ENCODE measurements at places on chromosomes 2 and 18.

GRCh38 chr2:90069290-90069894 lies 1377.9 kb downstream of the RPIA start:
- peak; percentile 65 for DNase-seq

- DNase-seq = no peak
Measured at GRCh38 chr2:15894481-15895144, 45.7 kb upstream of the MYCN start.

- peak; percentile 42 for DNase-seq
Measured at GRCh38 chr2:222941510-222942032, 80.7 kb downstream of the ACSL3 start.

GRCh38 chr2:213175673-213176247 lies 24.3 kb upstream of the IKZF2 start:
- peak; percentile 59 for DNase-seq

DNA sequence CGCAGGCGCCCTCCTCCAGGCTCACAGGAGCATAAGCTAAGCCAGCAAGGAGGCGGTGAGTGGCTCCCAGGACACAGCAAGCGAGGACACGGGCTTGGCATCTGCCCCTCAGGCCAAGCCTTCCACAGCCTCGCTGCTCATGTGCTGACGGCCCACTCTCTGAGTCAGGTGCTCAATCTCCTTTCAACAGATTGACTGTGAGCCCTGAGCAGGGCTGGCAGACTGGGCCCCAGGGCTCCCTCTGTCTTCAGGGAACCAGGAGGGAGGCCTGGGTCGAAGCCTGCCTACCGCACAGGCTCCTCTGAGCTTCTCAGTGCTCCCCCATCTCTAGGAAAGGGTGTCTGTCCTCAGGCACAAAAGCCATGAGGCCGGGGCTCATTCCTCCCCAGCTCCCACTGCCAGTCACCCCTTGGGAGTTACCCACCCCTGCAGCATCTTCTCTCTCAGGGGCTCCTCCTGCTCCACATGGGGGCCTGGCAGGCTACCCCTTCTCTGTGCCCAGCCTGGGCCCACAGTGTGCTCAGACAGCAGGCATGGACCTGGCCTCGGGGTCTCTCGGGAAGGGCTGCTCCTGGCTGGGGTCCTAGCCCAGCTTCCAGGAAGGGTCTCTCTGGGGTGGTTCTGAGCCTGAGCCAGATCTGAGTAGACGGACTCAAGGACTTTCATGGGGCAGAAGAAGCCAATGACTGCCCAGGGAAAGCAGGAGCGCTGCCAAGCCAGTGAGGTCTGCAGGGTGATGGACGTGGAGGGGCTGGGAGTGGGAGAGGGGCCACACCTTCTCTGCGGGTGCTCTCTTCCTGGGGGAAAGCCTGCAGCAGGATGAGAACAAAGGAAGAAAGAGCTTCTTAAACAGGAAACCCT lies 138.0 kb upstream of the GPC1 start:
- no peak for DNase-seq

GRCh38 chr2:121900391-121900790 lies 144.9 kb downstream of the TSN start:
- DNase-seq = no peak

DNA sequence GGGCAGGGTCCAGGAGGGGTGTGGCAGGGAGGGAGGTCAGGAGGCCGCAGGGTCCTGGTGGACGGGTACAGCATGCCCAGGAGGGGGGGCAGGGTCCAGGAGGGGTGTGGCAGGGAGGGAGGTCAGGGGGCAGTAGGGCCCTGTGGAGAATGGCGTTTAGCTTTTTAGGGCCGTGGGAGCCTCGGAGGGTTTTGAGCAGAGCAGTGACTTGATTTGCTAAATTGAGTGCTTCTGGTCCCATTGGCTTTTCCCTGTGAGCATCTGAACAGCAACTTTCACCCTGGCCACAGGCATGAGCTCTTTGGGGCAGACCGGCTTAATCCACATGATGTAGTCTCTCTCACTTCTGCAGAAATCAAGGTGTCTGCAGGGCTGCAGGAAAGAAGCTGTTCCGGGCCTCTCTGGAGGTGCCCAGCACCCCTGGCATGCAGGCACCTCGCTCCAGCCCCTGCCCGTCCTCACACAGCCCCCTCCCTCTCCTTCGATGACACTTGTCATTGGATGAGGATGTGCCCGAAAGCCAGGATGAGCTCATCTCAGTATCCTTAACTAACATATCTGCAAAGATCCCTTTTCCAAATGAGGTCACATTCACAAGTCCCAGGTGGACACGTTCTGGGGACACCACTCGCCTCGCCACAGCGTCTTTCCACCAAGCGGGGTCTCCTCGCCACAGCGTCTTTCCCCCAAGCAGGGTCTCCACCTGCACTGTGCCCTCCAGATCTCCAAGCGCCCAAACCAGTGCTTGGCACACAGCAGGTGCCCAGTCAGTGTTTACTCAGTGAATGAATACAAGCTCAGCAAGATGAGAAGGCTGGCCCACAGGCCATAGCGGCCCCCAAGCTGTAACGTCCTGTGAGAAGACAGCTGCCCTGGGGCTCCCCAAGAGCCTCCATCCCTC lies 94.0 kb downstream of the NDUFA10 start:
- no peak for DNase-seq

GRCh38 chr2:187310701-187311100 lies 137.4 kb downstream of the CALCRL start:
- no peak for DNase-seq

DNA sequence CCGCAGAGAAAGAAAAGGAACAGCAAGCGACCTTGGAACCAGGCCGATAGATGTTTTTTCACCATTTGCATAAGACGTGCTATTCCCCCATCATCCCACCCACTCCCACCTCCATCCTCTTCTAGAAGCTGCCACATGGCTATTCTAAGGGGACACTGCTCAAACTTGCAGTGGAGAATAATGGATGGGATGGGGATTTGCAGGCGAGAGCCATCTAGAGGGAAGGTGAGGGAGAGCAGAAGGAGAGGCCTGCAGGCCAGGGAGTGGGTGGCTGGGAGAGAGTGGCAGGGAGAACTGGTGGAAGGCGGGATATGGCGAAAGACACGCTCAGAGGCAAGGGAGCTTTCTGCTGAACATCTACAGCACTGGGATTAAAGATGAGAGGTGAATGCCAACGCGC lies 84.9 kb downstream of the MAPK4 start:
- peak; percentile 19 for DNase-seq

- no peak for DNase-seq
Measured at GRCh38 chr18:11511434-11512095, 97.8 kb upstream of the SLC35G4 start.

DNA sequence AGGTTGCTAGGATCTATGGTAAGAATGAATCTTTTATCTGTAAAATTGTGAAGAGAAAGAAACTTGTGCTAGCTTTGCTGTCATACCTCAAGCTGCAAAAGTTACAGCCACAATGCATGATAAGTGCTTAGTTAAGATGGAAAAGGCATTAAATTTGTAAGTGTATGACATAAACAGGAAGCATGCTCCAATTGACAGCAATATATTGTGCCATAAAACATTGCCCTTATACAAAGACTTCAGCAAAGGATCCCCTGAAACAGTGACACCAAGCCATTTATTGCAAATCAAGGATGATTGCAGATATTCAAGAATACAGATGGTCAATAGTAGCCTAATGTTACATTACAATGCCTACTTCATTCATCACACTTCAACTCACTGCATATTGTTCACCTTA lies 283.1 kb downstream of the CPS1 start:
- no peak for DNase-seq

GRCh38 chr2:84704505-84705244 lies 176.2 kb downstream of the TRABD2A start:
- no peak for DNase-seq

DNA sequence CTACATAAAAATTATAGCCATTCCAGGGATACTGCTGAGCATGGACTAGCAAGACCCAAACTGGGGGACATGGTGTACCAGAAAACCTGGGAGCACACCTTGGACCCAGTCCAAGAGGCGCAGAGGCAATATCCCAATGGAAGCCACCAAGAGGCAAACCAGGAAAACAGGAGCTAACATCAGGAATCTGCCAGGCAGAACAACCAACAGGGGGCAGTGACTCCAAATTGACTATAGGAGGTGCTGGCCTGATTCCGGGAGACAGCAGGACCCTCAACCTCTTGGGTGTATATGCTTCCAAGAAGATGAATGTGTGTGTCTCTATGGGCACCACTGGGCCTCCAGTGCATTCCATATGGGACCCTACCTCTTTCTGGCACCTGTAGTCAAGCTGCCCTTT lies 172.7 kb upstream of the ARL4C start:
- no peak for DNase-seq

- peak; percentile 86 for DNase-seq
Measured at GRCh38 chr2:85799215-85799956, 45.6 kb downstream of the ATOH8 start.

DNA sequence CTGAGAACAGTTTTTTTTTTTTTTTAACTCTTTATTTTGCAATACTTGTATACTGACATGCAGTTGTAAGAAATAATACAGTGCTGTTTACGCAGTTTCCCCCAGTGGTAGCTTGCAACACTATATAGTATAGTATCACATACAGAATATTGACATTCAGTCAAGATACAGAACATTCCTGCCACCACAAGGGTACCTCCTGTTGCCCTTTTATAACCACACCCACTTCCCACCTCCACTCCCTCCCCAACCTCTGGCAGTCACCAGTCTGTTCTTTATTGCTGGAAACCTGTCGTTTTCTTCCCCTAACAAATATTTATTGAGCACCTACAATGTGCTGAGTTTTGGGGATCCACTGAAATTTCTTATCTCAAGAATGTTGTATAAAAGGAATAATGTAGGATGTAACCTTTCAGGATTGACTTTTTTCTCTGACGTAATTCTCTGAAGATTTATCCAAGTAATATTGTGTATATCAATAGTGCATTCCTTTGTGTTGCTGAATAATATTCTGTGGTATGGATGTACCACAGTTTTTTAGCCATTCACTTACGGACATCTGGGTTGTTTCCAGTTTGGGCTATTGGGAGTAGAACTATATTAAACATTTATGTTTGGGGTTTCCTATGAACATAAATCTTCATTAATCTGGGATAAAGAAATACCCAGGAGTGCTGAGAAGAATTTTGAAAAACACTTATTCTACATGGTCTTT lies 51.4 kb upstream of the EML6 start:
- no peak for DNase-seq

DNA sequence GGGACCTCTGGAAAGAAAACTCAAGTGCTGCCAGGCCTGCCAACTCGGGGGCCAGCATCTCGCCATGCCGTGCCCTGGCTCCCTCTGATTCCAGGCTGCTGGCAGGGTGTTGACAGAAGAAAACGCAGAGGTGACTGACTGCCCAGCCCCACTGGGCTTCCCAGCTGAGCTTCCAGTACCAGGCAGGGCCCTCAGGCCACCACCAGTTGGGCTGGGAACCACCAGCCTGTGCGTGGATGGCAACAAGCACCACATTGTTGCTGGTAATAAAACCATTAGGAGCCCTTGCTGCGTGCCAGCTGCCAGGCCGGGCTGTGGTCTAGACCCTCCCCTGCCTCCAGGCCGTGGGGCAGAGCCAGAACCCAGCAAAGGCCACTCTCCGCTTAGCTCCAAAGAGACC lies 9.2 kb downstream of the DNMT3A start:
- DNase-seq = no peak

DNA sequence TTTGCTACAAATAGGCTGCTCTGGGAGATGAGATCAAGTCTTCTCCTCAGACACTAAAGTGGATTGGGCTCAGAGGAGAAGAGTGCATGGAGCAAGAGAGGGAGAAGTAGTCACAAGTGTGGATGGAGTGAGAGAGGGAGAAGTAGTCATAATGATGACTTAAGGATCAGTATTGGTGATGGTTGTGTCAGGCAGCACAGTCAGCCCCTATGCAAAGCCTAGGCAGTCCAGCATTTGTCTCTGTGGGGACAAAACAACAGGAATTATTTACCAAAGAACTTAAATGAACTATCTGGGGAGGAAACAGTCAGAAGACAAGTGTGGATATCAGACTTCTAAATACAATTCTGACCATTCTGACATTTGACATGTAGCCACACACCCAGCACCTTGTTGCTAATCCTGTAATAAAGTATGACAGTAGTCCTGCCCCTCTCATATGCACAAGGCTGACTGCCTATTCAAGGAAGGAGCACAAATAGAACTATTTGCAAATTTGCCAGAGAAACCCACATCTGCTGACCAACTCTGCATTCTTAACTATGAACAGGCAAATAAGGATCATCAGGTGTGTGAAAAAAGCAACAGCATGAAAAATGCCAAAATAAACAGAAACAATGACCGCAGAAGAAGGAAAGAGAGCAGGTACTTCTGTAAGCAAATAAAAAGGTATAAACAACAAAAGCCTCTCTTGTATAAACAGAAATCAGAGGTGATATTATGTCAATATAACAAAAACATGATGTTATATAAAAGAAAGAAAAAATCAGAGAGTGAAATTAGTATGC lies 1597.9 kb upstream of the ACVR2A start:
- no peak for DNase-seq

GRCh38 chr2:120936476-120937334 lies 201.0 kb downstream of the GLI2 start:
- no peak for DNase-seq

- DNase-seq = no peak
Measured at GRCh38 chr2:54708584-54709335, 14.7 kb upstream of the EML6 start.

- DNase-seq = no peak
Measured at GRCh38 chr2:9397201-9397600, 26.1 kb downstream of the ITGB1BP1 start.

- DNase-seq = no peak
Measured at GRCh38 chr2:56473524-56473923, 289.7 kb downstream of the CCDC85A start.

DNA sequence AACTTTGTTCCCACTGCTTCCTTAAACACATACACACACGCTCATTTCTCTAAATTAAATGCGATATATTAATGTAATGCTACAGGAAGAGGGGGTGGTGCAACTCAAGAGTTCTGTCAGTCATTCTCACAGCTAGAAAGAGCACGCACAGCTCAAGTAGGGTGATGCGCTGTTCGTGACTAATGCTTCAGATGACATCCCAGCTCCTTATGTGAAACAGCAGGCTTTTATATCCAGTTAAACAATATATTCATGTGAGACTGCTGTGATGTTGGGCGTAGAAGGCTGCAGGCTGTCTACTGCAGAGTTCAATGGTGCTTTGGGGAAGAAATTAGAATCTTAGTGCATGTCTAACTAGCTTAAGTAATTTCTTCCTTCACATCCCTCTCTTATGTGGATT lies 912.6 kb upstream of the FSHR start:
- DNase-seq = no peak

GRCh38 chr2:156065912-156066311 lies 266.6 kb downstream of the NR4A2 start:
- DNase-seq = peak; percentile 66

GRCh38 chr2:102197389-102198137 lies 10.7 kb downstream of the IL1RL2 start:
- DNase-seq = no peak

- no peak for DNase-seq
Measured at GRCh38 chr2:164220265-164220664, 401.0 kb downstream of the GRB14 start.

GRCh38 chr2:162782138-162782537 lies 56.4 kb downstream of the KCNH7 start:
- no peak for DNase-seq

- DNase-seq = no peak
Measured at GRCh38 chr2:51595836-51596235, 563.9 kb upstream of the NRXN1 start.

DNA sequence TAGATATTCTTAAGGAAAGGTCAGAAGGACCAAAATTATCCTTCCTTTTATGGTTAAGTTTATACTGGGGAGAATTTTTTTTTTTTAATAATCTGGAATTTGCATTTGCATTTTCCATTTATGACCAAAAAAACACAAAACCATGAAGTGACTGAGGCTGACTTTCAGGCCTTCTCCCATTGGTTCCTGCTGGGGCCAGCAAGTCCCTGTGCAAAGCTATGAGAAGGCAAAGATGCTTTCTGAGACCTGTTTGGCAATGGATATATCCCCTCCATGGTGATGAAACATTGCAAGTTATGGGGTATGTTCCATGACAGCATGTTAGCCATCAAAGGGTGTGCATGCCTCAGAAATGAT lies 60.8 kb downstream of the KIAA2012 start:
- DNase-seq = no peak
